Occipital lobe (tissue), 3 donors: ENCODE measurements at places on chromosomes 6 and 20. TPM values are rescaled to one million over a fixed set of nuclear protein-coding genes. Genes with fewer than 3 reads are reported as not detected.

DNA sequence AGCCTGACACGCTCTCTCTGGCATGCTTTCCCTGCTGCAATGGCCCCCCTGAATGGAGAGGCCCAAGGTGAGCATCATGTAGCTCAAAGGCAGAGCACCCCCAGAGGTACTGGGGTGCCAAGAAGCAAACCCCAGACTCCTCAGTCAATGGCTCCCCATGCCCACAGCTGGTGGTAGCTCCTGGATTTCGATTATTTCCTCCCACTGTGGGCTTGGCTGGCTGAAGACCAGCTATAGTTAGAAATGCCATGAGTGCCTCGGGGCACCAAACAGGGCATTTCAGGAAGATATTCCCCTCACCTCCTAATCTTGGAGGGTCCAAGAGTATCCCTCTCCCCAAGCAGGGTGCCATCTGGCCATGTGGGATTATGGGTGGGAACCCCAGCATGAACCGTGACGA, 16.8 kb downstream of the MAP1LC3A start:
- DNase-seq = no peak

GRCh38 chr6:89485320-89485719, 52.4 kb downstream of the ANKRD6 start:
- no peak for DNase-seq

DNA sequence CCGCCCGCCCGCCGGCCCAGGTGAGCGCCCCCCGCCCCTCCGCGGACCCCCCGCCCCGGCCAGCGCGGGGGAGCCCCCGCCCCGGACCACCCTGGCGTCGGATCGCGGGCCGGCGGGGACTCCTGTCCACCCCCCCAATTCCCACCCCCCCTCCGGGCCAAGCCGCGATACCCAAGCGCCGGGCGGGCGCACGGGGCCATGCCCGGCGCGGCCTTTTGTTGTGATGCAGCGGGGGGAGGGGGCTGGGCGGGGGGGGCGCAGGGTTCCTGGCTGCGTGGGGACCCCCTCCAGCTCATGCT, 245 bp downstream of the SRC start:
- no peak for DNase-seq

GRCh38 chr6:159481897-159482296, 211.1 kb downstream of the SOD2 start:
- no peak for DNase-seq

DNA sequence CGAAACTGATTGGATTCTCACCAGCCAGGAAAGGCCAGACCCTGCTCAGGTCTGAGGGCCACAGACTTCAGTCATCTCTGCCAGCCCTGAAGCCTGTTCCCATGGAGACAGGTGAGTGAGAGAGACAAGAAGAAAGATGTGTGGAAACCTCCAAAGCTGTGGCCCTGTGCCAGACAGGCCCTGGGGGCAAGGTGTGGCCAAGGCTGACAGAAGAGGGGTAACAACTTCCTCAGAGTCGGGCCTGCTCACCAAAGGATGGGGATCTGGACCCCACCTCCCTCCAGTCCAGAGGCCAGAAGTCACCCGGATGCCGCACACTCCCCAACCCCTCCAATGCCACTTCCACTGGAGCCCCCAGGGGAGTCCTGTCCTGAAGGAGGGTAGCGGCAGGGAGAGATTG, 73.6 kb downstream of the MDGA1 start:
- no peak for DNase-seq

- DNase-seq = no peak
These were observed 29.7 kb downstream of the DOP1A start for GRCh38 chr6:83097204-83097603.

GRCh38 chr6:73734832-73735453, 38.9 kb downstream of the CD109 start:
- DNase-seq = no peak

DNA sequence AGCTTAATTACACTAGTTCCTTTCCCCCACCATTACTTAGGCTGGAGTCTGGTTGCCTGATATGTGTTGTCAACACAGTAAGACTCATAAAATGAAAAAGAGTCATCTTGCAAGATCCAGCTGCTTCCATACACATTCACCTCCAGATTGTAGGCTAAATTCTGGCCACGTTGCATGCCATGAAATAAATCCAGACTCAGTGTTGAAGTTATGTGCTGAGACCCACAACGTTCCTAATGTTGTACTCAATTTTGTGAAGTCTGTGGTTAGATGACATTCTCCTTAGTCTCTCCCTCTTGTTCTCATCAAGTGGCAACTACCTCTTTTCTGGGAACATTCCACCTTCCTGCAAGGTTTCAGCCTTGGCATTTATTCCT, 212.3 kb downstream of the LMBRD1 start:
- DNase-seq = no peak

DNA sequence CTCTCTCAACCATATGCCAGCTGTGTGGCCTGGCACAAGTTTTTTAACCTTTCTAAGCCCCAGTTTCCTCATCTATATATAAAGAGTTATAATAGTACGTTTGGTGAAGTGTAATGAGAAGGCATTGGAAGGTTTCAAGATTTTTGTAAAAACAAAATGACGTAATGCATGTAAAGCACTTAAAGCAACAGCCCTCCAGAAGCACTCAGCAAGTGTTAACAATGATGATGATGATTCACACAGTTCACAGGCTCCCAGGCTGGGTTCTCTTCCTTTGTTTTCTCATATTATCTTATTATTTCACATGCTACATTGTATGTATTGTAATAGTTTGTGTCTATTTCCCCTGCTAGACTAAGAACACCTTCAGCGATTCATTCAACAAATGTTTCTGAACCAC, 6.2 kb downstream of the CEP250 start:
- no peak for DNase-seq

GRCh38 chr6:137811916-137812553, 55.0 kb upstream of the TNFAIP3 start:
- DNase-seq = no peak

DNA sequence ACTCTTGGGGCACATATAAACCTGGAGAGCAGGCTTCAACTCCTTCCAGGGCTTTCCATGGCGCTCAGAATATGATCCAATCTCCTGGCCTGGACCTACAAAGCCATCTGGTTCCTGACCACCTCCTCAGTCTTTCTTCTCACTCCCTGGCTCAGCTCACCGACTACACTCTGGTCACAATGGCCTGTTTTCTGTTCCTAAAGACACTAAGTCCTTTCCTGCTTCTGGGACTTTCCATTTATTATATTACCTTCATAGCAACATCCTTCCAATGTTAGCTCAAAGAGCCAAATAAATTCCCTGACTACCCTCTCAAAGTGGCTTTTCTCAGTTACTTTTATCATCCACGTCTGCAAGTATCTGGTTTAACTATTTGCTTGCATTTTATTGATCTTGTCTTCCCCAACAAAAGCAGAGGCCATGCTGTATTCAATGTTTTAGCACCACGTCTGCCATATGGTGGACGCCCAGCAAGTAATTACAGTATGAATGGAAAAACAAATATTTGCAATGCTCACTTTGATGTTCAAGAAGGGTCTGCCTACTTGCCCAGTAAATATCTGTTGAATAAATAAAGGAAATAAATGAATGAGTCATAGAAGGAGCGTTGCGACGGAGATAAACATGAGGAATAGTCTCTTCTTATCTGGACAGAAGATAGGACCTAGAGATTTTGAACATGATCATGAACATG, 328.4 kb downstream of the ESR1 start:
- no peak for DNase-seq

GRCh38 chr6:414447-414846, 22.9 kb downstream of the IRF4 start:
- DNase-seq = no peak

DNA sequence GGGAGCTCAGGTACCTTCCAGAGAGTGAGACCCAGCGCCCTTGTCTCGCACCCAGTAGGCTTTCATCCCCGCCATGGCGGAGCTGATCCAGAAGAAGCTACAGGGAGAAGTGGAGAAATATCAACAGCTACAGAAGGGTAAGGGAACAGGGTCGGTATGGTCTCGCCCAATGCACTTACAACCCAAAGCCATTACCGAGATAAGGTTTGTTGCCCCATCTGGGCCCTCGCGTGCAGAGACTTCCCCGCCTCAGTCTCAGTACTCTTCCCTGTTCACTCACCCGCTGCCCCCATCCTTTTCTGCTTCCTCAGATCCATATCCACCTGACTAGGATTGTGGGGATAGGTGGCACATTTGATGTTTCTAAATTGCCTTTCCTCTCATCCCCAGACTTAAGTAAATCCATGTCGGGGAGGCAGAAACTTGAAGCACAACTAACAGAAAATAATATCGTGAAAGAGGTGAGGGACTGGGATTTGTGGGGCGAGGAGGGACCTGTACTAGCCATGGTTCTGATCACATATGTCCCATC, 449 bp downstream of the PFDN6 start:
- DNase-seq = no peak

DNA sequence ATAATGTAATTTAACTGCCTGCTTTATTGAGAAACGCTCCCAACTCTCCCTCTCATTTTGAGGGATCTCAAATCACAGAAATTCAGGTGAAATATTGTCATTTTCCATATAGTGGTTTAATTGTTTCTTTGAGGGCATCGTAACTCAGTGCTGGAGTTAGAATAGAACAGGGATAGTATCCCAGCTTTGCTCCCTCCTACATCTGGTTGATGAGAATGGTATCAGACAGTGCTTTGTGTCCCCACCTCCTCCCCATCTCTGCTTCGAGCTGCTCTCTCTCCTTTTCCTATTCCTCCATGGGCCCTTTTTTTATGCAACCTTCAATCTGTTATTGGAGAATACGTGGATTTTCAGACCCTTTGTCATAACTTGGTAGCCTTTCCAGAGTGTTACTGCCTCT, 41.2 kb upstream of the REV3L start:
- DNase-seq = no peak

DNA sequence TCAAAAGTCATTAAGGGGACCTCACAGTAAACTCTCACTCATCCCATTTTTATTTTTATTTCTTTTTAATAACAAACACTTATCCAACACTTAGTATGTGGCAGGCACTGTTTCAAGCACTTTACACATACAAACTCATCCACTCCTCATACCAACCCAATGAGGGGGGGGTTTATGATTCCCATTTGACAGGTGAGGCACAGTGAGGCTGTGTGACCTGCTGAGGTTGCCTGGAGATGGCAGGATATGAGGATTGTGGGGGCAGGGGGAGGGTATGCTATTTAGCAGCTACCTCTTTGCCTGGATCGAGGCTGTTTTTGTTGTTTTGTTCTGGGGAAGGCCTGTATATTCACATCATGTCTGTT, 219.8 kb downstream of the KIF16B start:
- DNase-seq = no peak

GRCh38 chr6:164409309-164410009, 899.9 kb downstream of the C6orf118 start:
- no peak for DNase-seq

GRCh38 chr20:40304119-40304613, 384.9 kb downstream of the MAFB start:
- DNase-seq = no peak

DNA sequence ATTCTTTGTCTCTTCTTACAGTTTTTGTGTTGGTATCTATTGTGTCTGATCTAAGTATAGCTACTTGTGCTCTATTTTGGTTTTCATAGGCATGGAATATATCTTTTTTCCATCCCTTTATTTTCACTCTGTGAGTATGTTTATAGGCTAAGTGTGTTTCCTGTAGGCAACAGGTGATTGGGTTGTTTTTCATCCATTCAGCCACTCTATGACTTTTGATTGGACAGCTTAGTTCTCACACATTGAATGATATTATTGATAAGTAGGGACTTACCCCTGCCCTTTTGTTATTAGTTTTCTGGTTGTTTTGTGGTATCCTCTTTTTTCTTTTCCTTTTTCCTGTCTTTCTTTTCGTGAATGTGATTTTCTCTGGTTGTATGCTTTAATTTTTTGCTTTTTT, 67.9 kb downstream of the MLIP start:
- no peak for DNase-seq

- DNase-seq = no peak
These were observed 239.6 kb downstream of the ERMARD start for GRCh38 chr6:169991031-169991390.

- DNase-seq = no peak
These were observed 931 bp upstream of the MTCL3 start for GRCh38 chr6:127520066-127520465.

- no peak for DNase-seq
These were observed 28.1 kb downstream of the RIPOR3 start for GRCh38 chr20:50663095-50663821.

DNA sequence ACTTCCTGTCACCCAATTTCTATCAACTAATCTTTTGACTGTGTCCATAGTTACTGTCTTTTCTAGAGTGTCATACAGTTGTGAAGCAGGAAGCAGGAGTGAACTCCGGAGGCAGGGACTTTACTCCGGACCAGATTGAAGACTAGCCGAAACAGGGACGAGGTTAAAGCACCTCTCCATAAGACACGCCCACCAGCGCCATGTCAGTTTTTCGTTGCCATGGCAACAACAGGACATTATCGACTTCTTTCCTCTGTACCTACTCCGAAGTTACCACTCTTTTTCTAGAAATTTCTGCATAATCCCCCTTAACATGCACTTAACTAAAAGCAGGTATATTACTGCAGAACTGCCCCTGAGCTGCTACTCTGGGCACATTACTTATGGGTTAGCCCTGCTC, 25.2 kb downstream of the TRIM38 start:
- DNase-seq = no peak

The ESR1 gene
- total RNA-seq = 0.16 TPM

The MYT1 gene
- total RNA-seq = 5.9 TPM

The ULBP2 gene
- total RNA-seq = 5.3 TPM

The ZSCAN31 gene
- 16.5 TPM for total RNA-seq

The WFDC10B gene
- total RNA-seq = not detected

The LY6G6D gene
- total RNA-seq = not detected

The COL11A2 gene
- 0.94 TPM for total RNA-seq

The CALHM5 gene
- total RNA-seq = 0.78 TPM
